ENCODE measurements at places on chromosomes 12 and 14.

DNA sequence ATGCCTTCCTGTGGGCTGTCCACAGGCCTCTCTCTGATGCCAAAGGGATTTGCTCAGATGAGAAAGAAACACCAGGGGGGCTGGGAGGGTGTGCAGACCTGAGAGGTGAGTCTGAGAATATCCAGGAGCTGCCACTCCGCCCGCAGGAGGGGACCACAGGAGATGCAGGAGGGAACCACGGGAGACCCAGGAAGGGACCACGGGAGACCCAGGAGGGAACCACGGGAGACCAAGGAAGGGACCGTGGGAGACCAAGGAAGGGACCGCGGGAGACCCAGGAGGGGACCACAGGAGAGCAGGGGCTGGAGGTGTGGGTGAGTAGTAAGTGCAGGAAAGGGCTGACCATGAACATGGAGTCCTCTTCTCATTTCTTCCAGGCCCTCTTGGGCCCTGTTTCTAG is 74.6 kb upstream of the SFSWAP start:
- DNase-seq: no peak

DNA sequence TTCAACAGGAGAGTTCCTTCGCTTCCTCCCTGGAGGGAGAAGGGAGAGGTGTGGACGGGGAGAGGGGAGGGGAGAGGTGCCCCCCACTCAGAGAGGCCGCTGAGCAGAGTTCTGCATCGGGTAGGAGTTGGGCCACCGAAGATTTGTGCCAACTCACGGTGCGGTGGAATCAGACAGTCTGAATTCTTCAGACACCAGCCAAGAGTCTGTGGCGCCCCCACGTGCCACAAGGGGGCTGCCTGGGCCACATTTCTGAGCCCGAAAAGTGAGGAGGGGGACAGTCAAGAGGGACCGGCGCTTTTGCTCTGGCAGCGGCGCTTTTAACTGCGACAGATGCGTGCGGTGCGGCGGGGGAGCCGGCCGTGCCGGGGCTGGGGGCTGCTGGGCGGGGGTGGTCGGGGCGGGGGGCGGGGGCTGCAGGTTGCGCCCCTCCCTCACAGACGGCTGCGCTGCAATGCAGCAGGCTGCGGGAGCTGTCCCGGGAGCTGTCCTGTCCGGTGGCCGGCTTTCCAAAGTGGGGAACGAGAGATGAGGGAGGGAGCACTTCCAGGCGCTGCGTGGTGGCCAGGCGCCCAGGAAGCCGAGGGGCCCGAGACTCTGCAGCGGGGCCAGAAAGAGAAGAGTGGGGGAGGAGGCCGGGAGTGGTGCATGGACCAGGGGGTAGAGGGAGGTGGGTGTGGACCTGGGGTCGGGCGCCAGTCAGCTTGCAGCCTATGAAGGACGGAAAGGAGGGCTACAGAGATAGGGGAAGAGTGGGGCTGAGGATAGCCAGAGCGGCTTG is 975 bp upstream of the RTL1 start:
- DNase-seq: no peak

GRCh38 chr14:58055497-58056010 is 96.5 kb downstream of the ARMH4 start:
- peak; percentile 29 for DNase-seq

DNA sequence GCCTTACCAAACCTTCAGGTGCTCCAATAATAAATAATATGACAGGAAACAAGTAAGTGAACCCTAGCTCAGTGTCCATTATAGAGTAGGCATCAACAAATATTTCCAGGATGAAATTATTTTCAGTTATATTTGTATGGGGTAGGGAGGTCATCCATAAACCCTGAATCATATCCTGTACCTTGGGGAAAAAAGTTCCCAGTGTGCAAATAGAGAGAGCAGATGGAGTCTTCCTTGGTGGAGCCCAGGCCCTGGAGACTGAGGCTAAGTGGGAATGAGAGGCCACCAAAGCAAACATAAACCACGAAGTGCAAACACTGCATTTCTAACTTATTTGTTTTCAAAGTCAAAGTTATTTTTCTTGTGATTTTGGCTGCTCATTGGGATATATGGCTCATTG is 8.5 kb upstream of the ERP27 start:
- no peak for DNase-seq

DNA sequence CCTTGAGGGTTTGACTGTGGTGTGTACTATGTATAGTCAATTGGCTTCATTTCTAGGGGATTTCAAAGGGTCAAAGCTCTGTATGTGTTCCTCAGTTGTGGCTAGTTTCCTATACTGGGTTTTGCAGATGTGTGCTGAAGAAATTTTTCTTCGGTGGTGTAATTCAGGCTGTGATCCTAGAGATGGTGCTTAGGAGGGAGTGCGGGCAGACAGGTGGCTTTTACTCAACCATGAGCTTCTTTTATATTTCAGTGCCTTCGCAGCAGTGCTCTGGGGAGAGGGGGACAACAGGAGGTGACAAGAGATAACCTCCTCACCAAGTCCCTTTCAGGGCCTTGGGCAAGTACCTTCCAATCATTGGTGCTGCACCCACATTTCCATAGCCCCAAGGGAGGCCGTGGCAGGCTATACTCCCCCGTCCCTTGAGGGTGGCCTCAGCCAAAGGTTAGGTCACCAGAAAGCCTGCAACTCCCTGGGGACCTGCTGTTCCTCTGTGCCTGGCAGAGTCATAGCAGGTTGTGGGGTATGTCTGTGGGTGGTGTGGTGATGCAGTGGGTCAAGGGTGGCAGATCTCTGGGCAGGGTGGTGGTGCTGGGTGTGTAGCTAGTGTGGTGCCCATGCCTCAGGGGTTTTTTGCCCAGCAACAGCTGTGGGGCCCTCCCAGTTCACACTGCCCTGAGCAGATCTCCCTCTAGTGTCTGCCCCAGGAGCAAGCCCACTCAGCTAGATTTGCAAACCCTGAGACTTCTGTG is 37.0 kb upstream of the TMX1 start:
- no peak for DNase-seq

GRCh38 chr12:3275171-3276041 is 198.2 kb downstream of the TSPAN9 start:
- DNase-seq: peak; percentile 40

GRCh38 chr12:53749986-53750811 is 1.6 kb downstream of the CISTR start:
- no peak for DNase-seq

GRCh38 chr12:88063375-88063774 is 34.2 kb upstream of the C12orf50 start:
- DNase-seq: no peak

GRCh38 chr12:7369274-7369729 is 65.4 kb downstream of the ACSM4 start:
- DNase-seq: no peak

DNA sequence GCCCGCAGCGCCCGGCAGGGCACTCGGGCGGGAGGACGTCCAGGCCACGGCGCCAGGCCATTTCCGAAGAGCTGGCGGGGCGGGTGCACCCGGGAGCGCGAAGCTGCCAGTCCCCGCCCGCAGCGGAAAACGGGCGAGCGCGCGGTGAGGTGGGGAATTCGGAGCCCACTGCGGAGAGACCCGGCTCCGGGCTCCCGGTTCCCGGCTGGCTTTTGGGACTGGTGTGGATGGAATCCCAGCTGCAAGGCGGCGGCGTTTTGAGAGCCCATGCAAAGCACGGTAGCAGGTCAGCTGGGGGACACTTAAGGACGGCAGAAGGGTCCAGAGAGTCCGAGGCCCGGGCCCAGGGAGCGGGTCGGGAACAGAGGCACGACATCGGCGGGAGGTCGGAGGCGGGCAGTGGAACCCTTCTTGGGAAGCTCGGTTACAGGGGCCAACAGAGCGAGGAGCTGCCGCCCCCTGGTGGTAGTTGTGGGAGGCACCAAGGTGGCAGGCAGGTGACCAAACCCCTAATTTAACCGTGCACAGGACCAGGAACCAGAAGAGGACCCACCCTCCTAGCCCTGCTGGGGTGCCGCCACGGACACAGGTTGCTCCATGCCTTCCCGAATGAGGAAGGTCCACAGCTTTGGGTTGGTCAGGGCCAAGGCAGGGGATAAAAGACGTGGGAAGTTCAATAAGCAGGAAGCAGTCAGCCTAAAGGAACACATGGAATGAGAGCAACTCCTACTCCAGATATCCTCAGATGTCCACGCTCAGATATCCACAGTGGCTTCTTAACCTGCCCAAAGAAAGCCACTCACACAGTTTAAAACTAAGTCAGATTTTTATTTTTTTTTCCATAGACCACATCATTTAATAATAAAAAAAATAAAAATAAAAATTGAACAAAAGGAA is 685 bp upstream of the CDH24 start:
- peak; percentile 78 for DNase-seq

GRCh38 chr14:41377932-41378331 is 228.7 kb upstream of the LRFN5 start:
- DNase-seq: peak; percentile 8

GRCh38 chr14:36767603-36768281 is 106.1 kb downstream of the PAX9 start:
- DNase-seq: no peak

GRCh38 chr12:47078733-47079467 is 521 bp upstream of the PCED1B start:
- no peak for DNase-seq

- no peak for DNase-seq
Observed at GRCh38 chr14:64807551-64807950, 72.2 kb downstream of the SPTB start.

- DNase-seq: no peak
Observed at GRCh38 chr14:51513281-51513680, 138.4 kb upstream of the FRMD6 start.

GRCh38 chr14:96592591-96593386 is 90.6 kb downstream of the PAPOLA start:
- peak; percentile 45 for DNase-seq

- DNase-seq: no peak
Observed at GRCh38 chr12:65497660-65498059, 219.2 kb downstream of the MSRB3 start.

- no peak for DNase-seq
Observed at GRCh38 chr14:72788255-72788654, 105.6 kb downstream of the DPF3 start.

DNA sequence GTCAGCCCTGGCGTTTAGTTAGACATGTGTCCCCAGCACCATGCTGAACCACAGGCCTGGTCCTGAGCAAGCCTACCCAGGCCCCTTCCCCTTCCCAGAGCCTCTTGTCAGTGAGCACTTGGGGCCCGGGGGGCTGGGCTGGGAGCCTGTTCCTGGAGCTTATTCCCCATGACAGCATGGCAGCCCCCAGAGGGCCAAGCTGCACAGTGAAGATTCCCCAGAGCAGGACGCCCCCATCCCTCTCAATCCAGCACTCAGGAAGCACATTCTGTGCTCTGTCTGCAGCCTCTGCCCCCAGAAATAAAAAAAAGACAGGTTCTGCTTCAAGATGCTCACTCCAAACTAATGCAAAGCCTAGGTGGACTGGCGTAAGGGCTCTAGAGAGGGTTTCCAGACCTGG is 117.3 kb downstream of the LGMN start:
- no peak for DNase-seq

GRCh38 chr14:101588990-101589389 is 27.7 kb downstream of the DIO3 start:
- no peak for DNase-seq

DNA sequence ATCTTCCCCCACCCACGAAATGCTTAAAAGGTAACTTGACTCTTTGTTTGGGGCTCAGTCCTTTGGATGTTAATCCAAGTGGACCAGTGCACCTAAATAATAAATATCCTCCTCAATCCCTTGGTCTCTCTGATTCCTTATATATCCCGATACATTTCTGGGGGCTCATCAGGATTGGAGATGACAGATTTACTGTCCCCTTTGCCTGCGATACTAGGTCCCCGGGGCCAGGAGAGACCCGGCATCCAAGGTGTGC is 26.3 kb downstream of the KLRK1 start:
- DNase-seq: no peak

DNA sequence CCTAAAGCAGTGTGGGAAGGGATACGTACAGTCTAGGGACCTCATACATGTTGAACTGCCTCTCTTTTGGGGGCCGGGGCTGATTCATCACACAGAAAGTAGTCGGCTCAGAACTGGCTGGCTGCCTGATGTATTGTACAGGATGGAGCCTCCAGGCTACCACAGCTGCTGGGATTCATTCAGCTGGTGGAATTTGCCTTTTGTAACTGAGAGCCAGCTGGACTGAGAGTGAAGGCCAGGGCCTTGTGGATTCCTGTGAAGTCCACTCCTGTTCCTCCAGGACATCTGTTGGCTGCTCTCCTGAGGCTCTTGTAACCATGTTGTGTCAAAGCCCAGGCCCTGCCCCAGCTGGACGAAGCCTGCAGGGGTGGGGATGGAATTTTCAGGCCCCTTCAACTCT is 116.3 kb upstream of the PRICKLE1 start:
- no peak for DNase-seq

- no peak for DNase-seq
Observed at GRCh38 chr14:64831419-64831818, 48.3 kb downstream of the SPTB start.

GRCh38 chr12:70070494-70071007 is 172.7 kb upstream of the CNOT2 start:
- no peak for DNase-seq

GRCh38 chr12:109166371-109166770 is 50.0 kb downstream of the ACACB start:
- DNase-seq: no peak

DNA sequence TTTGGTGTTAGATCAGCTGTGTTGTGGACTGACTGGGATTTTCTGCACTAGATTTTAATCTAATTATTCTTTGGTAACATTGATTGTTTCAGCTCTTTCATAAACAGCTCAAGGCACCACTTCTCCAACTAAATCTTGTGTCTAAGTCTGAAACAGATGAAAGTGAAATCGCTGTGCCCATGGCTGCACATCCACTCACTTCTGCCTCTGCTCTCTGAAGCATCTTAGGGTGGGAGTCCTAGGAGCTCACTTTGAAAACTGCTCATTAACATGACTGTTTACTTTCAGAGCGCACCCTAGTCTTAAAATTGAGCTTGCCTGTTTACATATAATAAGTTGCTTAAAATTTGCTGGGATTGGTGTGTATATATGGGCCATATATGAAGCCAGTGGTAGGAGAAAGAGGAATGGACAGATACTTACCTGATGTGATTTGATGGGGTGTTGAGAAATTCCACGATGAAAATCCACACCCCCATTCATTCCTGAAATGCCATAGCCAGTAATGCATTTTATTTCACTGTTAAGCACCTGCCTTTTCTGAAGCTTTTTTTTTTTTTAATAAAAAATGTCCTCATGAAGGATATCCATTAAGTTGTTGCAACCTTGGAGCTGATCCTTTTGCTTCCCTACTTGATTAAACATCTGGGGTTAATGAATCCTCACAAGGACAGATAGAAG is 52.8 kb downstream of the PPFIBP1 start:
- DNase-seq: no peak

- no peak for DNase-seq
Observed at GRCh38 chr14:75476274-75476995, 45.8 kb upstream of the BATF start.
